Activated CD4-positive, alpha-beta memory T cell treated with anti-CD3 and anti-CD28 coated beads for 36 hours (primary cell): ENCODE measurements at places on chromosomes 3 and 15.

- DNase-seq: no peak
Measured at GRCh38 chr15:67030036-67030762, 35.2 kb upstream of the SMAD3 start.

GRCh38 chr15:89114990-89115389, 26.7 kb downstream of the ABHD2 start:
- no peak for DNase-seq

GRCh38 chr3:13524979-13525669, 23.8 kb upstream of the FBLN2 start:
- no peak for DNase-seq

DNA sequence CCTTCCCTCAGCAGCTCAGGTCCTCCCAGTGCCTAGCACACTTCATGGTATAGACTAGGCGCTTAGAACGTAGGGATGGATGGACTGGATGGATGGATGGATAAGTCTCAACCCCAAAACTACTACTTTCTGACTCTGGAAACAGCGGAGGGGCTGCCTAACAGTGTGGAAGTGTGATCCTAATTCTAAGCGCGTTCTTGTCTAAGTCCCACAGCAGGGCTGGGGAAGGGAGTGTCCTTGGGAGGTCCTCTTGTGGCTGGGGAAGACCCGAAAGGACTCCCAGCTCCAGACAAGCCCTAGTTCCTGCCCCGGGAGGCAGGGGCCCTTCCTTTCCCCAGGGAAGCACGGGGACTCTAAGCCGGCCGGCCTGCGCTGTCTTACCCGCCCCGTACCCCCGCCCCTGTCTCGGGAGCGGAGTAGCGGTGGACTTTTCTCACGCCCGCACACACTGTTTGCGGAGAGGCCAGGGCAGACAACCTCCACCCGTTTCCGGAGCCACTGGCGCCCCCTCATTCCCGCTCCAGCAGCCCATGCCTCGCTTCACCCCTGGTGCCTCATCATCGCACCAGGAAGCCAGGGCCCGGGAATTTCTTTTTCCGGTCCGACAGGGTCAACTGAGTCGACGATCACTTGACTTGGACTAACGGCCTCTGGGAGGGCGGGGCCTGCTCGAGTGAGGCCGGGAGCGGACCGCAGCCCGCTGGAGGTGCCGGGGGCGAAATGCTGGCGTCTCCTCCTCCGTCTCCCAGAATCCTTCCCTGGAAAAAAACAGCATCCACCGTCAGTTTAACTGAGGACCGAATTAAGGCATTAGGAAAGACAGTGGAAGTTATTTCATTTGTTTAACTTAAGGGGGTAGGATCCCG, 133.3 kb downstream of the TBC1D2B start:
- DNase-seq: peak; percentile 79

DNA sequence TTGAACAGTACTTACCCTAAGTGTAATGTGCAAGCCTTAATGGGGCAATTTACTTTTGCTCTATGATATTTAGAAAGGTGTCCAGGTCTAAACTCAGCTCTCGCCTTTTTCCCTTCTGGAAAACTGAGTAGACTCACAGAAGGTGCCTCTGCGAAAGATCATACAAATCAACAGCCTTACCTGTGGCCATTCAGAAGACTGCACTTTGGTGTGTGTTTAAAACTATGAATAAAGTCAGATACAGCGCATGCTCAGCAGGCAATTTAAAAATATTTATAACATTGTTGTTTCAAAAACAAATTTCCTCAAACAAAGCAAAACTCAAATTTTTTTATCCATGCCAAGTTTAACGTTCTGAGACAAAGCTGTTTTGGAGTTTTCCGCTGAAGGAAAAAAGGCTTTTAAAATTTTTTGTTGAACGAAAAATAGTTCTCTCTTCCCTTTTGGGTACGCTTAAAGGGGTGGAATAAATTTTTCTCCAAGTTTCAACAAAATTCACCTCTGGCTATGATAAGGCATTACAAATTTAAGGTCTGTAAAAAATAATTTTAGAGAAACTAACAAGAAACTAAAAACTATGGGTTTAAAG, 156.3 kb downstream of the TIGIT start:
- no peak for DNase-seq

DNA sequence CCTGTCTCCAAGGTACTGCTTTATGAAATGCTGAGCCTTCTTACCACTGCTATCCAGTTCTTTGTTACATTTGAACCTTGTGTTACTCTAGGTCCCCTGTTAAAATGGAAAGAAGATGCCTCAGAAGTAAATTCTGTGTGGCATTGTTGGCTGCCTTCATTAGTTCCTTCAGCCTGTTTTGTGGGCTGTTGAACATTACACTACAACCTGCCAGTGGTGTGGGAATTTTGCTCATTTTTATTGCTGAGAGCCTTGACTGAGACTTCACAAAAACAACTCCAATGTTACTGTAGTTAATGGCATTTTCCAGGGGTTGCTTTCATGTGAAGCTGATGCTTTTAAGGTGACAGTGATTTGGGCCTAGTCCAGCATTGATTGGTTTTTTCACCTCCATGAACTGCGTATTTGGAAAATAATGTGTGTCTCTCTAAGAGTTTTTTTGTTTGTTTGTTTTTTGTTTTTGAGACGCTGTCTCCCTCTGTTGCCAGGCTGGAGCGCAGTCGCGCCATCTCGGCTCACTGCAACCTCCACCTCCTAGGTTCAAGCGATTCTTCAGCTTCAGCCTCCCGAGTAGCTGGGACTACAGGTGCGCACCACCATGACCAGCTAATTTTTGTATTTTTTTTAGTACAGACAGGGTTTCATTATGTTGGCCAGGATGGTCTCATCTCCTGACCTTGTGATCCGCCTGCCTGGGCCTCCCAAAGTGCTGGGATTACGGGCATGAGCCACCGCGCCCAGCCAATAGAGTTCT, 4.3 kb downstream of the MAPK6 start:
- DNase-seq: no peak

- DNase-seq: no peak
Measured at GRCh38 chr3:79257791-79258190, 510.0 kb downstream of the ROBO1 start.

DNA sequence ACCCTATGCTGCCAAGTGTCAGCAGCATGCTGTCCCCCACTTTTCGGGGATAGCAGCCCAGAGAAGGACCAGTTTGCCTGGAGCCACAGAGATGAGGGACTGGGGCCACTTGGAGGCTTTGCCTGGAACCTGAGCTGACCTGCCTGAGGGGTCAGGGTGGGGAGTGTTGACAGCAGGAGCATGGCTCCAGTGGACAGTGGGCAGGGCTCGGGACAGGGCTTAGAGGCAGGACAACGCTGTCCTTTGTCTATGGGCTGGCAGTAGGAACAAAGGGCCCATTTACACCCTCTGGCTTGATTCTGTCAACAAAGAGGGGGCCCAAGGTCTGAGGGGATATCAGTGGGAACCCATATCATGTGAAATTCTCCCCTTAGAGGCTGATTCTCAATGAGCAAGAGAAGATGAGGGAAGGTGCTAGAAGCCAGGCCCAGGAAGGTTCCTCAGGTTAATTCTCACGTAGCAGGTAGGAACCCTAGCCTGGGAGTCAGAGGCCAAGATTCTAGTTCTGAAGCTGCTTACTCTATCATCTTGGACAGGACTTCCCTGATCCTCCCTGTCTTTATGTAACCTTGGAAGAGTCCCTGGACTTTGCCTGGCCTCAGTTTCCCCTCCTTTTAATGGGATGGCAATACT, 29.7 kb upstream of the HHATL start:
- DNase-seq: no peak

GRCh38 chr3:61985020-61985419, 388.3 kb downstream of the FEZF2 start:
- DNase-seq: no peak

GRCh38 chr3:181703601-181704420, 7.9 kb upstream of the SOX2 start:
- no peak for DNase-seq

GRCh38 chr3:80018375-80018774, 250.6 kb upstream of the ROBO1 start:
- DNase-seq: no peak

GRCh38 chr3:71229905-71230657, 353.4 kb downstream of the FOXP1 start:
- no peak for DNase-seq

GRCh38 chr3:48716508-48716981, 476 bp downstream of the IP6K2 start:
- DNase-seq: peak; percentile 44

DNA sequence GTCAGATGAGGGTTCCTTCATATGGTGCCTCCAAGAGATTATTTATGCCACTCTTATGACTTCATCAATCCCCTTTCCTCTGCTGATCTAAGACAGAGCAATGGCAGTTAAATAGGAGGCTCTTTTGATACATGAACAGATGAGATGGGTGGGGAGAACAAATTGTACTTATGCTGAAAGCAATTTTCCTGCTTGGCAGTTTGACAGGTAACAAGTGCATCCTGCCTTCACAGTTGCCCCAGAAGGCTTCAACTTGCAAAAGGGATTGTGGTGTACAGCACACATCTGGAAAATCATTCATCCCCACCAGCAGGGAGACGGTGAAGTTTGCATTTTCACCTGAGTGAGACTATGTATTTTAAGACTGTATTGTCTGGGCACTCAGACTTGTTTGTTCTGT, 27.3 kb downstream of the ENTPD3 start:
- no peak for DNase-seq

GRCh38 chr3:39178553-39178952, 13.8 kb downstream of the XIRP1 start:
- DNase-seq: peak; percentile 53

- DNase-seq: no peak
Measured at GRCh38 chr3:30228302-30228631, 378.1 kb upstream of the TGFBR2 start.

DNA sequence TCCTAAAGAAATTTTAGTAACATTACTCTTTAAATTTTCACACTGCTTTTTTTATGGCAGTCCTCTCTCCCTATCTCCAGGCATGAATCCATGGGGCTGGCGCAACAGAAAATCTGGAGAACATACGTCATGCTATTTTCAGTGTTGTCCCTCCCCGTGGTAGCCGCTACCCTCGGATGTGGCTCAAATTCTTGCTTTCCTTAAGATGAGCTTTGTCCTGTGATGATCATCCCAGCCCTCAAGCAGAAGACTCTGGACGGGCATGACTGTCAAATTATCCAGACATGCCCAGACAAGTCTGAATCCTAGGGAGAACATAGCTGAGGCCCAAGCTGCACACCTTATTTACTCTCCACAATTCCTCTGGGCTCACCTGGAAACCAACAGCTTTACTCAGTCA, 49.1 kb downstream of the FMN1 start:
- no peak for DNase-seq

DNA sequence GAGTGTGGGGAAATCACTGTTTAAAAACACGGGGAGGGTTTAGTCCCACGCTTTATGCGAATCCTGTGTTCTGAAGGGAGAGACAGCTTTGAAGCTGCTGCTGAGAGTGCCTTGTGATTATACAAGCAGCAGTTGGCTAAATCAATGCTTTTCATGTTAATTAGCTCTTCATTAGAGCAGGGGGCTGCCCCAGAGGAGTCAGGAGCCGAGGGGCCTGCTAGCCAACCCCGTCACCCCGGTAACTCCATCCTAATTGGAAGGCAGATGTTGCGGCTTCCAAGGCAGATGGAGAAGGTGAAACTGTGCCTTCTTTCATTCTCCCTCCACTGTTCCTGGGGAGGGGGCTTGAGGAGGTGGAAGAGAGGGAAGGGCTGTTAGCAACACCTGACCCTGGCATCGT, 92.4 kb upstream of the ANKRD34C start:
- DNase-seq: no peak

- no peak for DNase-seq
Measured at GRCh38 chr3:17339132-17339575, 403.3 kb downstream of the TBC1D5 start.

DNA sequence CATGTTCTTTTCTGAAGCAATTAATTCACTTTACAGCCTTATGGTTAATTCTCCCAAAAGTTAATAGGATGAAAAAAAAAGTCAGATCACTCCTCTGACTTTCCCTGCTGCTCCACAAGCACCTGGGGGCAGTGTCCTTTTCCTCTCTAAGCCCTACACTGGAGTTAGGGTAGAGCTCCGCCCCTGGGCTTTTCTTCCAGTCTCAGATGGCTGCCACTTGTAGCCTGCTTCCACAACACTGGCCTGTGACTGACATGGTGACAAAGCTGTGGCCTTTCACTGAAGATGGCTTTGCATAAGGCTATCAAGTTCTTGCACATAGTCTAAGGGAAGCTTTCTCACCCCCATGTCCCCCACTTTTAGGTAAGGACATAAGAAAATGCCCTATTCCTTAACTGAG, 1.3 kb upstream of the MON1A start:
- no peak for DNase-seq

- DNase-seq: no peak
Measured at GRCh38 chr15:93646193-93646592, 557.2 kb upstream of the RGMA start.

DNA sequence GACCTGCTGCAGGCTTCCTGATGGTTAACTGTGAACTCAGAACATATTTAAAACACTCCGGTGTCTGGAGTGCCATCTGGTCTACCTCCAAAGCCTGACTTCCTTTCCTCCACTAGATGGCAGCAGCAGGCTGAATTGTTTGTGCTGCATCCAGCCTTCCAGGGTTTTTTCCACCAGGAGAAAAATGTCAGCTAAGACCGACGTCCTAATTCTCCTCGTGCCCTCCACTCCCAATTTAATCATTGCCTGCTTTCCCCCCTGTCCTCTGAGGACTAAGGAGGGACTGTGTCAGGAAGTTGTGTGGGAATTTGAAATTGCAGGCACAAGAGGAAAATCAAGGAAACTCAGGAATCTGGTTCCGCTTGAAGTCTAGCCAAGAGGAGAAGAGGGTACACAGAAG, 165.2 kb upstream of the UMPS start:
- DNase-seq: peak; percentile 59

GRCh38 chr15:89039142-89039541, 49.1 kb upstream of the ABHD2 start:
- no peak for DNase-seq

DNA sequence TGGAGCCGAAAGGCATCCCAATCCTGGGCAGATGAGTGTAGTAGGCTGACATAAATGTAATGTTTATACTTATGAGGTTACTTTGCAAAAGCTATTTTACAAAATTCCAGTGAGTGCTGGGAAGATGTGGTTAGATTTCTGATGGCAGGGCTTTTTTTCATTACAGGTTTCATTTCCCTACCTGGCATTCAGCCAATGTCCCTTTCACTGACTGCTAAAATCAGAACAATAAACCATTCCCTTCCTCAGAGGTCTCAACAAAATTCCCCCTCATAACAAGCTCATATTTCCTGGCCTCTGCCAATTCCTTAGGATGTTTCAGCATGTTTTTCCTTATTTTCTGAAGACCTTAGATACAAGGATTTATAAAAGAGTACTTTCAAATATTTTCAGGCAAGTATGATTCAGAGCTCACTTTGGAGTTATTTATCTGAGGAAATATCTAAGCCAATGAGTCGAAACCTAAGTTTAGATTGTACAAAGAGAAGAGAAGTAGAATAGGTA, 40.9 kb upstream of the CCDC80 start:
- DNase-seq: no peak

- no peak for DNase-seq
Measured at GRCh38 chr15:72852273-72852672, 68.7 kb upstream of the ADPGK start.

- DNase-seq: no peak
Measured at GRCh38 chr3:131314318-131314717, 67.3 kb upstream of the NUDT16 start.

- no peak for DNase-seq
Measured at GRCh38 chr3:68878322-68878721, 54.0 kb downstream of the TAFA4 start.

- no peak for DNase-seq
Measured at GRCh38 chr3:41740374-41740886, 221.5 kb downstream of the ULK4 start.
